Urinary bladder (tissue), 4 donors: ENCODE measurements at places on chromosomes 11 and 22. TPM values are rescaled to one million over a fixed set of nuclear protein-coding genes. Genes with fewer than 3 reads are reported as not detected.

GRCh38 chr22:38845004-38845740 lies 1.3 kb upstream of the NPTXR start:
- DNase-seq, result no peak

- no peak for DNase-seq
Measured at GRCh38 chr11:21289686-21290085, 620.3 kb downstream of the NELL1 start.

- DNase-seq, result no peak
Measured at GRCh38 chr11:78292109-78292803, 103.5 kb downstream of the USP35 start.

GRCh38 chr11:104700609-104701008 lies 197.7 kb downstream of the CASP12 start:
- no peak for DNase-seq

- DNase-seq, result no peak
Measured at GRCh38 chr11:2589538-2589934, 110.3 kb downstream of the KCNQ1OT1 start.

DNA sequence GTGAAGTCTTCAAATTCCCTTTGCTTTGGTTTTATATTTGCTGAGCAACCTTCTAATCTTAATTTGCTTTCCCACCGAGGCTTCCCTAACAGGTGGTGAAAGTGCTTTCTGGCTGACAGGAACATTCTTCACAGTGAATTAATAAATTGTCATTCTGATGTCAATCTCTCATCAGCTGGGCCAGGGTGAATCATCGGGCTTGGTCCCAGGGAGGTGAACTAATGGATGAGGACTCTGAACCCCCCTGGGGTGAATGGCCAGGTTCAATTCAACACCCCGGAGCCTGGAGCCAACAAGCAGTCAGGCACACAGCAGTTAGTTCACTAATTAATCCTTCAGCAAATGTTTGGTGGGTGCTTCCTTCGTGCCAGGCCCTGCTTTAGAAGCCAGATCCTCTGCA lies 155.4 kb upstream of the PDGFD start:
- no peak for DNase-seq

DNA sequence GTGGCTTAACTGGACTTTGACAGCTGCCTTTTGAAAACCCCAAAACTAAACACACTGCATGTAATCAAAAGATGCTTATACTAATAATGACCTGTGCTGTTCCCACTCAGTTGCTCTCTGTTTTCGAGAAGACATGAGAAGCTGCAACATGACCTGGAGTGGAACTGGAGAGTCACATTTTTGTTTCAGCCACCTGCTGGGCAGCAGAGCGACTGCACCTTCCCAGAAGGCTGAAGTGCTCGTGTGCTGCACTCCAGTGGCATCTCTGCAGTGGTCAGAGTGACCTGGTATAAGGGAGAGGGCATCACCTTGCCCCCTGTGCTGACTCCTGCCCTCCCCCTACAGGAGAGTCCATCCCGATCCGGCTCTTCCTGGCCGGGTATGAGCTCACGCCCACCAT lies 8.6 kb downstream of the THYN1 start:
- DNase-seq, result no peak

KRTAP5-7 gene
- total RNA-seq, result 0.26 TPM

LARGE1 gene
- 27.9 TPM for total RNA-seq

ZNF74 gene
- total RNA-seq, result 9.7 TPM
